ENCODE measurements at places on chromosomes 6 and 20.

- DNase-seq: no peak
These were observed 827.5 kb upstream of the CITED2 start for GRCh38 chr6:140201787-140202458.

GRCh38 chr6:132960720-132961119 lies 146.4 kb downstream of the RPS12 start:
- no peak for DNase-seq

DNA sequence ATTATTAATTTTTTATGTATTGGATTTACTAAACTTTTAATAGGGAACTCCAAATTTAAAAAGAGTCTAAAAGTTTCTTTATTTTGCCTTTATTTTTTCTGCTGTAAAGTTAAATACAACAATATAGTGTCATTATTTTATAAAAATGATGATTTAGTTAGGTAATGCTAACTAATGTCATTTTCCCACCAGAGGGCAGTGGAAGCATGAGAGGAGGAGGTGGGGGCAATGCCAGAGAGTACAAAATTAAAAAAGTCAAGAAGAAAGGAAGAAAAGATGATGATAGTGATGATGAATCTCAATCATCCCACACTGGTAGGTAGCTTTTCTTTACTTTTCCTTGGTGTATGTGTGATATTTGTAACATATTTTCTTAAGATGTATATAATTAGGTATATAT lies 20.2 kb upstream of the FHL5 start:
- DNase-seq: no peak

- no peak for DNase-seq
These were observed 334.8 kb upstream of the SULF2 start for GRCh38 chr20:48120120-48120519.

- DNase-seq: no peak
These were observed 62.6 kb downstream of the GINS1 start for GRCh38 chr20:25470045-25470444.

DNA sequence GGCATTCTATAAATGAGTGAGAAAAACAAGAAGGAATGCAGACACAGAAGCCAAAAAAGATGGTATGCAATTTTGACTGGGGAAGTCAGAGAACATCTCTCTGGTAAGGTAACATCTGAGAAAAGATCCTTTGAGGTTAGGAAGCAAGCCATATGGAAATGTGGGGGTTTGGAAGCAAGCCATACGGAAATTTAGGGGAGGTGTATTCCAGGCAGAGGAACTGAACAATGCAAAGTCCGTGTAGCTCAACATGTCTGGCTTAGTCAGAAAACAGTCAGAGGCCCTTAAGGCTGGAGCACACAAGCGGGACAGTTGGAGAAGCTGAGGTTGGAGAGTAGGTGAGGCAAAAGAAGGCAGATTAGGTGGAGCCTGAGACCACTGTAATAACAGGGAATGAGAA lies 35.3 kb downstream of the RALGAPA2 start:
- no peak for DNase-seq

DNA sequence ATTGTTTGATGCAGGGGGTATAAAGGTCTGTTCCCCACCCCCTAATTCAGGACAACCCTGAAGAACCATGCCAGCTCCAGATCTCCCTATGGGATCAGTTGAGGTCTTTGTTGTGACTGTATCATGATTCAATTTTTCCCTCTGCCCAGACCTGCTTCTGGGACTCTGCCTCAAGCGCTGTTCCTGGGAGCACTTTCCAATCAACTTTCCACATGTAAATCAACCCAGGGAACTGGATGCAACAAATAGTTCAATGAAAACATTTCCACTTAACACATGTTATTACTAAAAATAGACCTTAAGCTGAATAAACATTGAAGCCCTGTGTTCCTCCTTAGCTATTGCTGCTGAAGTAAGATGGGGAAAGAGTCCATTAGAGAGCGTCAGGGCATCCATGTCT lies 139.5 kb downstream of the C6orf58 start:
- DNase-seq: no peak

Measured in activated CD4-positive, CD25-positive, alpha-beta regulatory T cell (primary cell).